ENCODE measurements at places on chromosomes 4 and X.

DNA sequence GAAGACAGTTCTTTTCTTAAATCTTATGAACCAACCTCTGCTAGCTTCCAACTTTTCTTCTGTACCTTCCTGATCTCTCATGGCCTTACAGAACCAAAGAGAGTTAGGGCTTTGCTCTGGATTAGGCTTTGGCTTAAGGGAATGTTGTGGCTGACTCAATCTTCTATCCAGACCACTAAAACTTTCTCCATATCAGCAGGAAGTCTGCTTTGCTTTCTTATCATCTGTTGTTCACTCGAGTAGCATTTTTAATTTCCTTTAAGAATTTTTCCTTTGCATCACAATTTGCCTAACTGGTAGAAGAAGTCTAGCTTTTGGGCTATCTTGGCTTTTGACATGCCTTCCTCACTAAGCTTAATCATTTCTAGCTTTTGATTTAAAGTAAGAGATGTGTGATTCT, 167.0 kb downstream of the TBCK start:
- no peaks in the 10 kb centered on the region for H3K4me1 ChIP-seq
- H3K27me3 ChIP-seq: no peaks in the 10 kb centered on the region
- no peak overlapping the region for H3K4me3 ChIP-seq
- H3K27ac ChIP-seq: no peak overlapping the region

GRCh38 chr4:56112377-56112776, 163.6 kb downstream of the CEP135 start:
- H3K36me3 ChIP-seq: no peaks in the 10 kb centered on the region
- no peaks in the 10 kb centered on the region for H3K27me3 ChIP-seq
- no peak overlapping the region for H3K27ac ChIP-seq

- DNase-seq: no peak
- H3K4me3 ChIP-seq: no peak overlapping the region
- H3K27me3 ChIP-seq: no peaks in the 10 kb centered on the region
- H3K36me3 ChIP-seq: no peaks in the 10 kb centered on the region
- H3K27ac ChIP-seq: no peak overlapping the region
Measured at GRCh38 chrX:29172880-29173279, 585.6 kb downstream of the IL1RAPL1 start.

DNA sequence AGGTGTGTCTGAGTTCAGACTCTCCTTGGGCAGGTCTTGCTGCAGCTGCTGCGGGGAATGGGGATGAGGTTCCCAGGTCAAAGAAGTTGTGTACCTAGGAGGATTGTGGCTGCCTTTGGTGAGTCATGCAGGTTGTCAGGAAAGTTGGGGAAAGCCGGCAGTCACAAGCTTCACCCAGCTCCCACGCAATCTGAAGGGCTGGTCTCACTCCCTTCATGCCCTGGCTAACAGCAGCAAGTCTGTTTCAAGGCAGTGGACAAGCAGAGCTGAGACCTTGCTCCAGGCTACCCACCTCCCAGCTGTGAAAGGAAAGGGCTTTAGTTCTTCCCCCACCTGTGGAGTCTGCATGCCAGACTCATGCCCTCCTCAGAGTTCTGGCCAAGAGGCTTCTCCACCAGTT, 287.2 kb downstream of the DTHD1 start:
- H3K4me1 ChIP-seq: no peaks in the 10 kb centered on the region
- DNase-seq: no peak
- H3K36me3 ChIP-seq: no peaks in the 10 kb centered on the region
- H3K27me3 ChIP-seq: no peaks in the 10 kb centered on the region
- no peak overlapping the region for H3K27ac ChIP-seq

- no peaks in the 10 kb centered on the region for H3K4me1 ChIP-seq
- no peak for DNase-seq
- H3K27ac ChIP-seq: no peak overlapping the region
Measured at GRCh38 chrX:84182516-84182915, 5.5 kb downstream of the RPS6KA6 start.

- no peak for DNase-seq
- no peak overlapping the region for H3K27ac ChIP-seq
- H3K36me3 ChIP-seq: no peaks in the 10 kb centered on the region
- no peaks in the 10 kb centered on the region for H3K27me3 ChIP-seq
- H3K4me3 ChIP-seq: no peak overlapping the region
Measured at GRCh38 chr4:188328966-188329365, 189.7 kb downstream of the TRIML1 start.

GRCh38 chrX:70313503-70313902, 23.6 kb downstream of the KIF4A start:
- no peaks in the 10 kb centered on the region for H3K4me1 ChIP-seq
- H3K36me3 ChIP-seq: no peaks in the 10 kb centered on the region
- no peaks in the 10 kb centered on the region for H3K27me3 ChIP-seq
- H3K4me3 ChIP-seq: no peak overlapping the region
- no peak overlapping the region for H3K27ac ChIP-seq
- no peak for DNase-seq

DNA sequence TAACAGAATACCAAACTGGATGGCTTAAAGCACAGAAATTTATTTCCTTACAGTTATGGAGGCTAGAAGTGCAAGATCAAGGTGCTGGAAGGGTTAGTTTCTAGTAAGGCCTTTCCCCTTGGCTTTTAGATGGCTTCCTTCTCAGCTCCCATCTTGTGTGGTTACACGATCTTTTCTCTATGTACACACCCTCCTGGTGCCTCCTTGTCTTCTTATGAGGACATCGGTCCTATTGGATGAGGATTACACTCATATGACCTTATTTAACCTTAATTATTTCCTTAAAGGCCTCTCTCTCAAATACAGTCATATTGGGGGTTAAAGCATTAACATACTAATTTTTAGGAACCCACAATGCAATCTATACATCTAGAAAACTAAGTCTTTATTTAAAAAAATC, 787.9 kb upstream of the GALNTL6 start:
- no peak overlapping the region for H3K27ac ChIP-seq
- no peak for DNase-seq
- H3K27me3 ChIP-seq: no peaks in the 10 kb centered on the region
- H3K4me1 ChIP-seq: no peaks in the 10 kb centered on the region
- H3K36me3 ChIP-seq: no peaks in the 10 kb centered on the region

- H3K27ac ChIP-seq: no peak overlapping the region
- H3K4me3 ChIP-seq: no peak overlapping the region
- peak; percentile 57 for DNase-seq
- H3K36me3 ChIP-seq: no peaks in the 10 kb centered on the region
Measured at GRCh38 chr4:95165926-95166524, 382.7 kb downstream of the UNC5C start.

- peak; percentile 71 for DNase-seq
- no peak overlapping the region for H3K27ac ChIP-seq
- H3K4me3 ChIP-seq: no peak overlapping the region
- no peaks in the 10 kb centered on the region for H3K4me1 ChIP-seq
- H3K27me3 ChIP-seq: no peaks in the 10 kb centered on the region
Measured at GRCh38 chr4:77994194-77994721, 62.9 kb upstream of the FRAS1 start.

DNA sequence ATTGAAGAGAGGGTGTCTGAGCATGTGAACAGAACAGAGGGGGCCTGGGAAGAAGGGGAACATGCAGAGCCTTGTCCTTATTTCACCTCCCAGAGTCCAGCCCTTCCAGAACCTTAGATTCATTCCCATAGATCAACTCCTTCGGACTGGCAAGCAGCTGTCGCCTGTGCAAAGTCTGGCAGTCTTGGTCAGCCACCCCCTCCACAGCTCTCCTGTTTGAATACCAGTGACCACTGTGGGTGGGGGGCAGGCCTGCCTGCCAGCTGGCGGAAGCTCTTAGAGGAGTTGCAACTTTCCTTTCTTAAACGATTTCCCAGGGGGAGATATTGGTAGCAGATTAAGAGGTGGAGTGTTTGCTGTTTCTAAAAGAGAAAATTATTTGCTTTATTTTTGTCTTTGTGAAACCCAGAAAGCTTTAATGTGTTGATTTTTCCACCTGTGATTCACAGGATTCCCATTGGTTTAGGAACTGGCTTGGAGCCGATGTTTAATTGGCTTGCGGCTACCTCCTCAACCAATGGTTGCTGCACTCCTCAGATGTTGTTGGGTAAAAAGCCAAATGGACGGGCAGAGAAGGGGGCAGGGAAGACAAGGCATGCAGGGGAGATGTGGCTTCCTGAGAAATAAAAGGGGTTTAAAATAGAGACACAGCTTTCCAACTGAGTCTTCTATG, 62.2 kb upstream of the PRPS1 start:
- H3K27ac ChIP-seq: no peak overlapping the region
- H3K27me3 ChIP-seq: no peaks in the 10 kb centered on the region
- no peak overlapping the region for H3K4me3 ChIP-seq
- H3K4me1 ChIP-seq: peaks cover 7% of the 10 kb centered on the region

DNA sequence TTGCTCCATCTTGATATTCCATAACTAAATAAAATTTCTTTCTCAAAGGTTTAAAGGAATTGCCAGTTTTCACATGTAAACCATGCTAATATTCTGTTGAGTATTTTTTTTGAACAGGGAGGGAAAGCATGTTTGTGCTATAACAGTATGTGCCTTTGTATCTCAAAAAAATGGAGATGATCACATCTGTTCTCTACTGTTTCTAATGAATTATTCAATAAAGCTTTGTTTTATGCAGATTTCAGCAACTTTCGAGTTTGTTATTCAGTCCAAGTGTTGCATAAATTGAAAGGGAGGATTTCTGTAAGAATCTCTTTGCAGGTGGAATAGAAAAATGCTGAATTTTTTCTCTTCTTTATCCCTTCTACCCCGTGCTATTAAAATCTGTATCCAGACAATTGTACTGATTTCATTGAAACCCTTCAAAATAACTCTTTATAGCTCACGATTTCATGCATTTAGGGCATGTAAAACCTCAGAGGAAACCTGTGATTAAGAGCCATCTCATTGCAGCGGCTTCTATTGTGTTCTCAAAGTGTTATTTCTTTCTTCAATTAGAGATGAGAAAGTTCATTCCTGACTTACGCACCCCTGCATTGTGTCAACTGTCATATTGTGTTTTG, 42.1 kb downstream of the NEIL3 start:
- no peak for DNase-seq
- H3K4me1 ChIP-seq: no peaks in the 10 kb centered on the region
- no peak overlapping the region for H3K27ac ChIP-seq
- peaks cover 3% of the 10 kb centered on the region for H3K36me3 ChIP-seq
- H3K27me3 ChIP-seq: no peaks in the 10 kb centered on the region

GRCh38 chr4:146027761-146028160, 89.1 kb upstream of the ZNF827 start:
- H3K27ac ChIP-seq: no peak overlapping the region
- no peak overlapping the region for H3K4me3 ChIP-seq
- no peaks in the 10 kb centered on the region for H3K27me3 ChIP-seq

GRCh38 chr4:25330335-25330734, 17.8 kb downstream of the ZCCHC4 start:
- no peaks in the 10 kb centered on the region for H3K27me3 ChIP-seq
- no peak overlapping the region for H3K4me3 ChIP-seq
- no peak for DNase-seq
- no peak overlapping the region for H3K27ac ChIP-seq
- H3K4me1 ChIP-seq: no peaks in the 10 kb centered on the region

DNA sequence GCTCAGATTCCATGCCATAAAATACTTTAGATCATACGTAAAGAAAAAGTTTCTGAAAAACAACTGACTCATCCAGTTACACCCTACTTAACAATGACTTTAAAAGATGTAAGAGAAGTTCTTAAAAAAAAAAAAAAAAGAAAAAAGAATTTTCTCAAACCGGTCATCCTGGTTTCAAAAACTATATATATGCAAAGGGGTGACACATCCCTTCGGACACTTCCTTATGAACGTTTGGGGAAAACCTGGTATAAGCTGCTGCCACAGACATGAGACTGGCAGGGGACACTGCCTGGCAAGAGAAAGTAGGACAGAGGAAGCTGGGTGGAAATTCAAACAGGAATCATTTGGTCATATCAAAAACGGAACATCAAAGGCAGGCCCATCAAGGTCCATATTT, 81.2 kb upstream of the PRSS48 start:
- DNase-seq: no peak
- H3K36me3 ChIP-seq: no peaks in the 10 kb centered on the region
- peaks cover 7% of the 10 kb centered on the region for H3K4me1 ChIP-seq
- H3K4me3 ChIP-seq: no peak overlapping the region
- no peak overlapping the region for H3K27ac ChIP-seq

DNA sequence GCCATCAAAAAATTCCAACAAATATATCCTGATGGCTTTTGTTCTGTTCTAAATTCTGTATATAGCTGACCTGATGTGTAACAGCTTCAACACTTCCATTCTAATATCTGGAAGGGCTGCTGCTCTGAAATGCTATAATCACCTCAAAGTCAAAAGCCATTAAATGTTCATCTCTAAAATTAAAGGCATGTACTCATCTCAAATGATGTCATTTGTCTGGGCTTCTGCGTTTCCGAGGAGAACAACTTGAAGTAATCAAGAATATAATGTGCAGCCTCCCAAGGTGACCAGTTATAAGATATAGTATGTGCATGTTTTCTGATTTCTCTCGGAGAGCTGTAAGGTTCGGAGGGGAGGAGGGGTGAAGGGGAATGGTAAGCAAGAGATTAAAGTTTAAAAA, 237.6 kb downstream of the SCFD2 start:
- H3K27me3 ChIP-seq: no peaks in the 10 kb centered on the region
- H3K27ac ChIP-seq: no peak overlapping the region
- DNase-seq: no peak

- no peak overlapping the region for H3K4me3 ChIP-seq
- no peaks in the 10 kb centered on the region for H3K36me3 ChIP-seq
- no peak overlapping the region for H3K27ac ChIP-seq
- H3K27me3 ChIP-seq: peaks cover 9% of the 10 kb centered on the region
- no peaks in the 10 kb centered on the region for H3K4me1 ChIP-seq
Measured at GRCh38 chr4:47372561-47372960, 90.9 kb downstream of the COMMD8 start.

DNA sequence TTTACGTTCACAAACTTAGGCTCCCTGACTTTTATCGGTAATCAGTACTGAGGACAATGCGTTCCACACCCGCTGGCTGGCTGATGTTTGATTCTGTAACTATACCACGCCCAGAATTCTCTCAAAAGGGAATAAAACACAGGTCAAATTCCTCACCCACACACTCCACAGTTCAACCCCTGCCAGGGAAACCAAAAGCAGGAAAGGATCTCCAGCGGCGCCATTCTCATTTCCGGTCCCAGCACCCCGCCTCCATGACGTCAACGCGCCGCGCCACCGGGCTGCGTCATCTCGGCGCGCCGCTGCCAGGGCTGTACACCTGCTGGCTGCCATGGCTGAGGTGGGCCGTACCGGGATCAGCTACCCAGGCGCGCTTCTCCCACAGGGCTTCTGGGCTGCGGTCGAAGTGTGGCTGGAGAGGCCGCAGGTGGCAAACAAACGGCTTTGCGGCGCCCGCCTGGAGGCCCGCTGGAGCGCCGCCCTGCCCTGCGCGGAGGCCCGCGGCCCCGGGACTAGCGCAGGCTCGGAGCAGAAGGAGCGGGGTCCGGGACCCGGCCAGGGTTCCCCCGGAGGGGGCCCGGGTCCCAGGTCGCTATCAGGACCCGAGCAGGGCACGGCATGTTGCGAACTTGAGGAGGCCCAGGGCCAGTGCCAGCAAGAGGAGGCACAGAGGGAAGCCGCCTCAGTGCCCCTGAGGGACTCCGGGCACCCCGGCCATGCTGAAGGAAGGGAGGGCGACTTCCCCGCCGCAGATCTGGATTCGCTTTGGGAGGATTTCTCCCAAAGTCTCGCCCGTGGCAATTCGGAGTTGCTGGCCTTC, at the start of the genes ACOX3 and TRMT44:
Gene ACOX3, minus strand, starts transcription at position 232 of the 820 bp plus-strand sequence. CDS start 24,202 bp downstream, outside the sequence.
Gene TRMT44, plus strand, starts transcription at position 286 of the 820 bp plus-strand sequence. Its CDS starts 46 bp downstream, at position 332.
- H3K36me3 ChIP-seq: no peaks in the 10 kb centered on the region
- H3K4me1 ChIP-seq: peaks cover 11% of the 10 kb centered on the region
- peak within 1 kb of the TSS; percentile 78 for H3K27ac ChIP-seq
- no peaks in the 10 kb centered on the region for H3K27me3 ChIP-seq
- H3K4me3 ChIP-seq: peak within 1 kb of the TSS; percentile 87
- peak; percentile 78 for DNase-seq
